Naive thymus-derived CD4-positive, alpha-beta T cell (primary cell): ENCODE measurements at places on chromosomes 7 and 10. TPM values are rescaled to one million over a fixed set of nuclear protein-coding genes. Genes with fewer than 3 reads are reported as not detected.

DNA sequence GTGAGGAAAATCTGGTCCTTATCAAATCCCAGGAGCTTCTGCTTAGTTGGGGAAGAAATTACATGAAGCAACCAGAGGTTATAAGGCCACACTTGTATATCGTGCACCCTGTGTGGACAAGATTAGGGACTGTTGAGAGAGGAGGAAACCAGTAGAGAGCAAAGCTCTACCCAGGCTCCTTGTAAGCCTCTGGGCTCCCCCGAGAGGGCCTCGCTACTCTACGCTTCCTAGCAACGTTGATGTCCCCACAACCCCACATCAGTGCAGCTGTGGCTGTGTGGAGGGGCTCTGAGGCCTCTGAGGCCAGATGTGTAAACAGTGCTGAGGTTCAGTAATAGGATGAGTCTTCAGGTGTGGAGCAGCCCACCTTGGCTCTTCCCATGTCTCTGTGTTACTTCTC is 16.0 kb downstream of the HIF1AN start:
- DNase-seq, result no peak
- no peaks in the 10 kb centered on the region for H3K27me3 ChIP-seq
- H3K4me1 ChIP-seq, result no peaks in the 10 kb centered on the region
- H3K36me3 ChIP-seq, result peaks cover 12% of the 10 kb centered on the region
- no peak overlapping the region for H3K4me3 ChIP-seq

The LRIT1 gene
- not detected for total RNA-seq

DNA sequence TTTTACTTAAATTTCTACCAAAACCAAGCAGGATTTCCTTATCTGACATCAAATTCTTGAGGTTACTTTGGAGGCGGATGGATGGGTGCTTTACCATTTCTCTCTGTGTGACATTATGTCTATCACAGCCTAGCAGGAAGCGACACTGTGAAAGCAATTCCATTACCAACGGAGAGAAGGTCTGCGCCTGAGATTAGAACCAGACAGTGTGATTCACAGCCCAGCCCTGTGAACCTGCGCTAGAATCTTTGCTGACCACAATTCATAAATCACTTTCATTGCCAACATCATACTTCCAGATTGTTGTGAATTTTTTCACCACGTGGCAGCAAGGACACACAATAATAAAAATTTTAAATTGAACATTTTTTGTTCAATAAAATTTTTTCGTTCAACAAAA is 126.5 kb downstream of the CUBN start:
- no peak overlapping the region for H3K4me3 ChIP-seq
- peak; percentile 46 for DNase-seq
- peaks cover 45% of the 10 kb centered on the region for H3K4me1 ChIP-seq
- H3K27me3 ChIP-seq, result no peaks in the 10 kb centered on the region
- peak overlapping the region; percentile 67 for H3K27ac ChIP-seq
- no peaks in the 10 kb centered on the region for H3K36me3 ChIP-seq

- no peaks in the 10 kb centered on the region for H3K4me1 ChIP-seq
- no peak for DNase-seq
- H3K36me3 ChIP-seq, result no peaks in the 10 kb centered on the region
- H3K27ac ChIP-seq, result no peak overlapping the region
- H3K27me3 ChIP-seq, result no peaks in the 10 kb centered on the region
Measured at GRCh38 chr7:129875745-129876411, 76.9 kb downstream of the UBE2H start.

The ANXA11 gene
- 247 TPM for total RNA-seq

The CCDC172 gene
- total RNA-seq, result not detected in 2 replicates

GRCh38 chr10:50395271-50395670 is 144.0 kb upstream of the ASAH2 start:
- H3K4me1 ChIP-seq, result peaks cover 5% of the 10 kb centered on the region
- DNase-seq, result no peak
- no peaks in the 10 kb centered on the region for H3K27me3 ChIP-seq
